ENCODE measurements at places on chromosomes 16 and 17.

- DNase-seq: no peak
Measured at GRCh38 chr16:74123195-74123594, 173.4 kb upstream of the PSMD7 start.

- no peak for DNase-seq
Measured at GRCh38 chr17:14482715-14483114, 181.8 kb downstream of the HS3ST3B1 start.

DNA sequence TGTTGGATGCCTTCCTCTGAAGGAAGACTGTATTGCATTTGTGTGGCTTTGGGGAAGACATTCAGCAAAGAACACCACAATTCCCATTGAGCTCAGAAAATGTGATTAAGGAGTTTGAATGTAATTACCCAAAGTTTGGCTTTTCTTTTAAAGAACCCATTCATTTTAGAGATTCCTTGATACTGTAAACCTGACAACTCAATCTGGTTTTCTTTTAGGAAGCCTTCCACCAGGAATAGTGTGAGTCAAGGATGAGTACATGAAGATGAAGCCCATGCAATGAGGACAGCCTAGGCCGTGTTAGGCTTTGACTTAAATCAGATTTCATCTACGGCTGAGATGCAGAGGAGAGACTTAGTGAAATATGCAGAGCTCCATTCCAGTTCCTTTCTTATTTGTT lies 271.7 kb upstream of the TBX2 start:
- DNase-seq: no peak

- no peak for DNase-seq
Measured at GRCh38 chr16:16075488-16076422, 126.3 kb downstream of the ABCC1 start.

- no peak for DNase-seq
Measured at GRCh38 chr17:19551165-19551564, 17.5 kb downstream of the SLC47A1 start.

DNA sequence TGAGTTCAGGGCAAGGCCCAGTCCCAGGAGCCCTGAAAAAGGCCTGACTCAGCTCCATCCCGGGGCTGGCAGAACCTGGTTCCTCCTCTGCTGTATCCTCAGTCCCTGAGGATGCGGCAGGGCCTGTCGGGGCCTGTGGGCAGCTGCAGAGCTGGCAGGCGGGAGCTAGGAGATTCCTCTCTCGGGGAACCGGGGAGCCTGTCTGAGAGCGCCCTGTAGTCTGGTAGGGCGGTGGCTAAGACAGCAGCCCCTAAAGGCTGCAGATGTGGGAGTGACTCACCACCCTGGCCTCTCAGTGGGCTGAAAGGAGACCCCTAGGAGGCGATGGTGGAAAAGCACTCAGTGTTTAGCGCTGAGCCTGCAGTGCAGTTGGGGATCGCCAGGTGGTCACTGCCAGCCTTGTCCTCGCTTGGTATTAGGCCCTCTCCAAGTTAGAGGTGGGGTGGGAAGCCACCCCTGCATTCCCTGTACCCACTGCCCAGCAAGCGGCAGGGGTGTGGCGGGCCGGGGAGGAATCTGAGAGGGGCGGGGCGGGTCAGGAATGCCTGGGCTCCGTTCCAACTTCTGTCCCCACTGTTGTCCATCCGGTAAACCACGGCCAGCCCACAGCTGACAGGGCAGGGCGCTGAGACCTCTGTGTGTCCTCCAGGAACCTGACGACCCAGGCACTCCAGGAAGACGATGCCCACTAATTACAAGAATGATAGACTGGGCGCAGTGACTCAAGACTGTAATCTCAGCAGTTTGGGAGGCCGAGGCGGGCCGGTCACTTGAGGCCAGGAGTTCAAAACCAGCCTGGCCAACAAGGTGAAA lies 29.5 kb upstream of the CDH1 start:
- no peak for DNase-seq

DNA sequence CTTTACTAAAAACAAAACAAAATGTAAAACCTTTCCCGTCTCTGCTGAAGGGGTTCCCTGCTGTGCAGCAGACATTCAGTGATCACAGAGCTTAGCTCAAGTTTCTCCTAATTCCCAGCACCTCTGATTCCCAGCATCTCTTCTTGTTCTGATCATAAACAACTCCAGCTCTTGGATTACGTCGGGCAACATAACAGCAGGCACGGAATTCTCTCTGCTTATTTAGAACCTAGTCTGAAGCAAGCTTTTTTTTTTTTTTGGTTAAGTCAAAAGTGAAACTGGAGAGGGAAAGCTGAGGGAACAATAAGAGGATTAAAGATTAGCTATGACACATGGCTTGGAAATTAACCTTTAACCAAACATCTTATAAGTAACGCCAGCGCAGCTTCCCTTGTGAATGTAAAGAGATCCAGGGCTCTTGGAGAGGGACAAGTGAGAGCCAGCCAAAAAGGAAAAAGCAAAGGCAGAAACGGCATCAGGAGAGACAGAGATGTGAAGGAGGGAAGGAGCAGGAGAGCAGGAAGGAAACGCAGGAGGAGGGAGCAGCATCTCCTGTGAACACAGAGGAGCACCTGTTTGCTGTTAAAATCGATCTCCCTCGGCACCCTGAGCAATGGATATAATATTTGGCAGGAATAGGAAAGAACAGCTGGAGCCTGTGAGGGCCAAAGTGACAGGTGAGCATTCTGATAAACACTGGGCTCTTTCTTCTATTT lies at the start of gene BCO1:
Gene BCO1 (plus strand): TSS at position 394 of the 716 bp plus-strand sequence. CDS start 220 bp downstream, at position 614.
- no peak for DNase-seq

DNA sequence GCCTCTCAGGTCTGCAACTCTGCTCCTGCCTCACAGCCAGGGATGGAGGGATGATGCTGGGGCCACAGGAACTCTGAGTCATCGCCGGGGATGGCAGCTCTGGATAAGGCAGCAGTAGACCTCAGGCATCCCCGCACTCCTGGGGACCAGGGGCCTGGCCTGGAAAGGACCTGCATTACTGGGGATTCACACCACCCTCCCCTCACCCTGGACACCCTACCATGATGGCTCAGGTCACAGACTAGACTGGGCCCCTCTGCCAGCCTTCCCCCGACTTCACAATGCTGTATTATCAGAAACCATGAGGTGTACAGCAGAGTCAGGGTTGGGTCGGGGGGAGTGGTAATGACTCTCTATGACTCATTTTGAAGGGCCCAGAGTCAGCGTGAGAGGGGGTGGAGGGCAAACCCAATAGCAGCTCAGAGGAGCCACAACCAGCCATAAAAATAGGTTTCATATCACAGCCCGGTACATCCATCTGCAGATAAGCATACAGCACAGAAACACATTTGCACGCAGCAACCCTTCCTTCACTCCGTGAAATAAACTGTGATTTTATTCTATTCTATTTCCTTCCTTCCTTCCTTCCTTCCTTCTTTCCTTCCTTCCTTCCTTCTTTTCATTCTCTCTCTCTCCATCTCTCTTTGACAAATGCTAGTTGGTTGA lies 28.8 kb downstream of the DYNLRB2 start:
- peak; percentile 63 for DNase-seq

- DNase-seq: no peak
Measured at GRCh38 chr16:71647391-71647790, 21.4 kb downstream of the MARVELD3 start.

GRCh38 chr17:16521070-16521727 lies 29.2 kb upstream of the LRRC75A start:
- peak; percentile 36 for DNase-seq

GRCh38 chr16:80962879-80963278 lies 43.8 kb downstream of the CMC2 start:
- no peak for DNase-seq

DNA sequence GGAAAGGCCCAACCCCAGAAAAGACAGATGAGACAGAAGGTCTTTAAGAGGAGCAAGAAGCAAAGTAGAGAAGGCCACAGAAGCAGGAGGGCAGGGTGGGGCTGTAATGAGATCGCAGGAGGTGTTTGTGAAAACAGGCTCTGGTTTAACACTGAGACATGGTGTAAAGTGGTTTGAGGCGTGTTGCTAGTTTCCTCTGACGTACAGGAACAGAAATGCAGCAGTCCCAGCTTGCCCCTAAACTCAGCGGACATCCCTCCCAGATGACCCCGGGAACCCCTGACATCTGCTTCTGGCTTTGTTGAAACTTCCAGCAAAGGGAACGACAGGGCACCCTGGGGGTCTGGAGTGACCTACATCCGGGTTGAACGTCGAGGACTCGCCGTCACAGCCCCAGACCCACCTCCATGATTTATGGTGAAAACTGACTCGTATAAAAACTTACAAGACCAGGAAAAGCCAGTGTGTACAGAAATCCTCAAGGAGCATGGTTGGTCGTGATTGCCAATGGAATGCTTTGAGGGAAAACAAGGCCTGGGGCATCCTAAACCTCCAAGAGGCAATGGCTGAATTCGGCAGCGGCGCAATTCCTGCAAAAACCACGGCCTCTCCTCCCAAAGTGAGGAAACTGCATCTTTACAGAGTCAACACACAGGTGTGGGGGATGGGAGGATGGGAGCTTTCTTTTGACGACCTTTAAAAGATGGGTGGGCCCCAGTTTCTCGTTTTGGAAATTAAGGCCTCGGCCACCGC lies 25.8 kb downstream of the LITAF start:
- peak; percentile 23 for DNase-seq

GRCh38 chr17:42853597-42853967 lies 2.6 kb downstream of the AOC3 start:
- no peak for DNase-seq

DNA sequence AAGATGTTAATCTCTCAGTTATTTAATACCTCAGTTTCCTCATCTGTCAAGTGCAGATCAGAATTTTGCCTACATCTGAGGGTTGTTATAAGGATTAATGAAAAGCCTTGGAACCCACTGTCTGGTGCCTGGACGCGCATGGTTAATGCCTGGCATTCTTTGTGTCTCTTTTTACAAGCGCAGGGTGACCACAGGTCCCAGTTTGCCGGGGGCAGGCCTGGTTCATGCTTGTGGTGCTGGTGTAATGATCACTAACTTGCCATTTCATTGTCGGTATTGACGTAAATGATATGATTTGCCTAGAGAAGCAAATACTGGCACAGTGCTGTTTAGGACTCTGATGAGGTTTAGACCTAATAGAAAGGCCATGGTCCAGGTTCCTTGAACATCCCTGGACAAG lies 23.1 kb downstream of the MRC2 start:
- DNase-seq: no peak

DNA sequence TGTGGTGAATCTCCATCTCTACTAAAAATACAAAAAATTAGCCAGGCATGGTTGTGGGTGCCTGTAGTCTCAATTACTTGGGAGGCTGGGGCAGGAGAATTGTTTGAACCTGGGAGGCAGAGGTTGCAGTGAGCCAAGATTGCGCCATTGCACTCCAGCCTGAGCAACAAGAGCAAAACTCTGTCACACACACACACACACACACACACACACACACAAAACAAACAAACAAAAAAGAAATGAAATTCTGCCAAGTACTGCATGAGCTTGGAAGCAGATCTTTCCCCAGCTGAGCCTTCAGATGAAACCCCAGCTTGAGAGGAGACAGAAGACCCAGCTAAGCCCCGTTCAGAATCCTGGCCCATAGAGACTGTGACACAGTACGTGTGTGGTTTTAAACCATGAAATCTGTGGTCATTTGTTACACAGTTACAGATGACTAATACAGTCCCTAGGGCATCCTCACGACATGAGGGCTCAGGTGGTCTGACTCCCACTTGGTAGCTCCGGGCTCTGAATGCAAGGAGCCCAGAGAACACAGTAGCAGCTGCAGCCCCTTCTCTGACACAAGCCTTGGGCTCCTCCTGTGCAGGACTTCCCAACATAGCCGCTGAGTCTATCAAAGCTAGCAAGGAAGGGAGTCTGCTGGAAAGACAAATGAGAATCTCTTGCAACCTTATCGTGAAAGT lies 132.8 kb downstream of the SEC14L1 start:
- DNase-seq: no peak

- no peak for DNase-seq
Measured at GRCh38 chr17:37527249-37527851, 37.7 kb downstream of the DUSP14 start.

GRCh38 chr17:57898487-57899311 lies 48.9 kb upstream of the MRPS23 start:
- DNase-seq: no peak

- DNase-seq: no peak
Measured at GRCh38 chr17:69523244-69523861, 108.9 kb downstream of the MAP2K6 start.

- no peak for DNase-seq
Measured at GRCh38 chr17:72470121-72470705, 349.4 kb downstream of the SOX9 start.

DNA sequence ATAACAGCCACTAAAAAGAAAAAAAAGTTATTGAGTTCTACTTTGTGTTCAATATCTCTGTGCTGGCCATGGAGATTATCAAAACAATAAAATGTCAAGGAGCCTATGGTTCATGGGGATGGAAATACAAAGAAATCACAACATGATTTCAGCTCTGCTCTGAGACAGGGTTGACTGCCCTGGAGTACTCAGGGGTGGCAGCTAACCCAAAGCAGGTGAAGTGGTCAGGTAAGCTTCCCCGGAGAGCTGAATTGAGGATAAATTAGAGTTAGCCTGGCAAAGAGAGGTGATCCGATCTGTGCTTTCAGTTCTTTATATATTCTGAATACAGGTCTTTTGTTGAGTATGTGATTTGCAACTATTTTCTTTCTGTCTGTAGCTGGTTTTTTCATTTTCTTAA lies 119.3 kb upstream of the TMEM97 start:
- no peak for DNase-seq

GRCh38 chr17:28040406-28040805 lies 2.1 kb upstream of the NLK start:
- DNase-seq: no peak

DNA sequence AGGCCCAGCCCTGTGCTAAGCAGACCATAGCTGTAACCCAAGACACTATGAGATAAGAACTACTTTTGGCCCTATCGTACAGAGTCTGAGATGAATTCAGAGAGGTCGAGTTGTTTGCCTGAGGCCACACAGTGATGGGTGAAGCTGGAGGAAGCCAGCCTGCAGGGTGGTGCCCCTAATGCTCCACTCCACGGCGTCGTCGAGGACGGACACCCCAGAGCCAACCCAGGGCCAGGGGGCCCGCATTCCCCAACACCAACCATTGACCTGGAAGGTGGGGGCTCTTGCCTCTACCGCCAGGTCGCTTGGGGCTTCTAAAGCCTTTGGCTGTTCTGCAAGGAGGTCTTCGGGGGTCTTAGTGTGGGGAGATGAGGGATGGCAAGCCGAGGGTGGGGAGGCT lies 84.1 kb downstream of the IRF8 start:
- DNase-seq: no peak

GRCh38 chr17:60923000-60923399 lies 245.3 kb downstream of the BCAS3 start:
- DNase-seq: no peak

DNA sequence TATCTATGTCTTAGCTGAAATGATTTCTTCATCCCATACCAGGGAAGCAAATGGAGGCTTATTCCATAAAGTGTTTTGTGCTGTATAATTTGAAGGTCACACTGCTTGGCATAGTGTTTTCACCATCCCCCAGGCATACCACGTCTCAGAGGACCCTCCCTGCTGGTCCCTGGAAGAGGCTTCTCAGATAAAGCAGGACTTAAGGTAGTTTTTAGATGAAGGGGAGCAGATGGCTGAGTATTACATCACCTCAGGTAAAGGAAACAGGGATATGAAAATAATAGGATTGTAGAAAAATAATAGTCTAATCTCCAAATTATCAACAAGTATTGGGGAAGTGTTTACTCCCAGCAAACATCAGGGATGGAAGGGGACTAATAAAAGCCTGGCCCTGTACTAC lies 7.3 kb upstream of the SMG1 start:
- no peak for DNase-seq

Measured in stimulated activated CD8-positive, alpha-beta memory T cell treated with anti-CD3 and anti-CD28 coated beads, Interleukin-2, amount 100 ng/mL, for 48 hours (primary cell).